ENCODE measurements at places on chromosomes 5 and 9. TPM values are rescaled to one million over a fixed set of nuclear protein-coding genes. Genes with fewer than 3 reads are reported as not detected.
A peak's percentile ranks its signal among the peaks of the same experiment; 100 is the strongest.

- no peak for DNase-seq
Observed at GRCh38 chr9:4137681-4138099, 162.2 kb downstream of the GLIS3 start.

Gene ECM2
- 3.1 TPM for total RNA-seq

Gene MAMDC4
- total RNA-seq, result 9.2 TPM

Gene ZNF622
- 54.4 TPM for total RNA-seq

- no peak for DNase-seq
Observed at GRCh38 chr5:96909003-96909402, 26.9 kb upstream of the LNPEP start.

DNA sequence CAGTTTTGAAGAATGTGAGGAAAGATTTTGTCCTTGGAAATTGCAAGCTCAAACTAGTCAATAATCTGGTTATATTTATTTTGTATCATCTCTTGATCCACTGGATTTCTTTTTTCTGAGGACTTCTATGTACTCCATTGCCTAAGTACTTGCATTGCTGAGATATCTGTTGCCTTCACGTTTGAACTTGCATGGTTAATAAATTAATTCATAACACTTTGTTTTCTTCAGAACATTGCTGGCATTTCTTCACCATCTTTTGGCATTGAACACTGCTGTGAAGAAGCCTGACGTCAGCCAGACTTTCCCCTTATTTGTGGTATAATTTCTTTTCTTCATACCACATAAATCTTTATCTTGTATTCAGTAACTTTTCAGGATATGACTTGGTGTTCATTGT is 246.0 kb upstream of the KIF2A start:
- no peak for DNase-seq

Gene SLC34A3
- total RNA-seq, result 1.4 TPM

Gene TMEM171
- 7.8 TPM for total RNA-seq

Gene GLDC
- 1.5 TPM for total RNA-seq

DNA sequence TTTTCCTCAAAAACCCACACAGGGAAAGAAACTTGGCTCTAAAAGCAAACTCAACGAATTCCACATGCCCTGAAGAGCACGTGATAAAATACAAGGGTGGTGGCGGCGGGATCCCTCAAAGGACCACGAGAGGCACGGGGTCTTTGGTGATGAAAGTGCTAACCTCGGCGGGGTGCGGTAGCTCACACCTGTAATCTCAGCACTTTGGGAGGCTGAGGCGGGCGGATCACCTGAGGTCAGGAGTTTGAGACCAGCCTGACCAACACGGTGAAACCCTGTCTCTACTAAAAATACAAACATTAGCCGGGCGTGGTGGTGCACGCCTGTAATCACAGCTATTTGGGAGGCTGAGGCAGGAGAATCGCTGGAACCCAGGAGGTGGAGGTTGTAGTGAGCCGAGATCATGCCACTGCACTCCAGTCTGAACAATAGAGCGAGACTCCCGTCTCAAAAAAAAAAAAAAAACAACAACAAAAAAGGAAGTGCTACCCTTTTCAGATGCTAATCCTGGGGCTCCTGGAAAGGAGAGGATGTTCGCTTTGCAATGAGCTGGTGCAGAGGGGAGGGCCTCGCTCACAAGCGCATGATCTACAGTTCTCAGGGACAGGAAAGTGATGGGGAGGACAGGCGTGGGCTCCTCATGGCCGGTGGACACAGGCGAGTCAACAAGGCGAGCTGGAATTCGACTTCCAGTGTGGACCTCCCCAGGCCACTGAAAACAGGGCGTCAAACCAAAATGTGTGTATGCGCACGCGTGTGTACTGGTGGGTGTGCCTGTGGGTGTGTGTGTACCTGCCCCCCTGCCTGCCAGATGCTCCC is 54.1 kb downstream of the USP20 start:
- no peak for DNase-seq

Gene ERP44
- total RNA-seq, result 19.5 TPM

Gene IL5
- total RNA-seq, result not detected

DNA sequence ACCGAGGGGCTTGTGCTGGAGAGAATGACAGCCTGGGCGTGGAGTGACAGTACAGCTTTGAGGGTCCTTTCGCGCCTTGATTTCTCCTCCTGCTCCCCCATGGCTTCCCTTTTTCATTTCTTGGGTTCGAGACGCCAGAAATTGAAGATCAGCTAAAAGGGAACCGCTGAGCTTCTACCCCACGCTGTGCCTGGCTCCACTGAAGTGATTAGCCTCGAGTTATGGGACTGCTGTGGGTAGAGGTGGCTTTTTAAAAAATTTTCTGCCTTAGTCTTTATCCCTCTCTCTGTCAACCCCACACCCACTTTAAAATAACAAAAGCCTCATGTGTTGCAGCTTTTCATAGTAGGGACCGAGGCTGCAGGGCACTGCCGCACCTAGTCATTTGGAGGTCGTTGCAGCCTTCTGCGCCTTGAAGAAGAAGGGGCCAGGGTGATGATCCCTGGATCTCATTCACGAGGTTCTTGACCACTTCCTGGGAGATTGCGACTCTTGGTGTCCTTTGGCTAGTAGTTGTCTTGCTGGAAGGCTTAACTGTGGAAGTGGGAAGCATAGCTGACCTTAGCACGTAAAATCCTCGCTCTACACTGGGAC is 603 bp downstream of the PPIP5K2 start:
- DNase-seq, result no peak

GRCh38 chr5:10297646-10298204 is 10.0 kb downstream of the CMBL start:
- peak; percentile 24 for DNase-seq

Gene KCNMB1
- total RNA-seq, result not detected

Gene PLAC8L1
- total RNA-seq, result not detected

DNA sequence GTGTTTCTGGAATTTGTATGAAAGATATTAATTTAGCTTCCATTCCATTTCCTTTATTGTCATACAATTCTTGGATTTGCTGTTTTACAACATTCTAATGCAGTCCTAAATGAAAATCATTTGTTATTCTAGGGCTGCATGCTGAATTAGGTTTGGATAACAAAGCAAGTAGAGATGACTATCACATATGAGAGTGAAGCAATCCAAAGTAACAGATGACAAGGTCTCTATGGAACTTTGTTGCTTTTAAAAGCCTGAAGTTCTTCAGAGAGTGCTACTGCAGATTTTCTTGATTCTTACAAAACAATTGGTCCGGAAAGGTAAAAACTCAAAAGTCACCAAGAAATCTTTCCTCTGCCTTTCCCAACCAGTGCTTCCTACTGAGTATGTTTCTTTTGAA is 56.9 kb upstream of the VCAN start:
- DNase-seq, result no peak

DNA sequence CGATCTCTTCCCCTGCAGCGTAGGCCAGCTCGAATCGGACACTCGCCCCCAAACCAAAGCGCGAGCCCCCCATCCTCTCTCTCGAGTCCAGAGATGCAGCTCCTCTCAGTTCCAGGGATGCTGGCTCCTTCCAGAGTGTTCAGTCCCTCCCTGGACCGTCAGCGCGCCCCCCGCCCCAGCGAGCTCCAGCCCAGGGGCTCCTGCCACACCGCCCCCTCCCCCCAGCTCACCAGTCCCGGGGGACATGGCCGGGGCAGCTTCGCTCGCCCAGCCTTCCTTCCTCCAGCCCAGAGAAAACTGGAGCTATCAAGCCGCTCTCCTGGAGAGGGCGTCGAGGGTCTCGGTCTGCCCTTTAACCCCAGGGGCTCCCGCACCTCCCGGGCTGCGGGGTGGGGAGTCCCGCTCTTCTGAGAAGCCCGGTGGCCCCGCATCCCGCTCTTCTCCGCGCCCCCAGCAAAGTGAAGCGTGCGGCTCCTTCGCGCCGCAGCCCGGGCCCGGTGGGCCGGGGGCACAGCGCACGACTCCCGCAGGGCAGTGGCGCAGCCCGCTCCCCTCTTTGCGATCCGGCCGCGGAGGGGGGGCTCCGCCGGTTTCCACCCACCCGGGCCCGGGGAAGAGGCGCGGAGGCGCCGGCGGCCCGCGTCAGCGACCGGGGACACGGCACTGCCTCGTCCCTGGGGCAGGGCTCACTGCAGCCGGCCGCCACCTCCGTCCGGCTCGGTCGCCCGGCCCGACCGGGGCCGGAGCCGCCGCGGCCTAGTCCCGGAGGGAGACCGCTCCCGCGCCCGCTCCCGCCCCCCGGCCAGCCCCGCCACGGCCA is 587 bp downstream of the MIER3 start:
- no peak for DNase-seq

- DNase-seq, result no peak
Observed at GRCh38 chr9:124503713-124504529, 3.3 kb downstream of the NR5A1 start.

DNA sequence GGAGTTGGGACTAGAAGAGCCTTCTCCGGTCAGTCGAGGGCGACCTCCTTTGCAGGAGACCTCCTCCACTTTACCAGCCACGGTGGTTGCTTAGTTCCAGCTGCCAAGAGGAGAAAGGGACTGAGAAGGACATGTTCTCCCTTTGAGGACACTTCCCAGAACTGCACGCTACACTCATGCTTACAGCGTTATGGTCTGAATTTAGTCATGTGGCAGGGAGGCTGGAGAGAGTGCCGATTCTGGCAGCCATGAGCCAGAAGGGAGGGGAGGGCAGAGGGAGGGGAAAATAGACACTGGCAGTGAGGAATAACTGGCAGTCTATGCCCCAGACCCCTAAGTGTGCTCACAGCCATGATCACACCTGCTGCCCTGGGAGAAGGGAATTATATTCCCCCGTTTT is 47.8 kb downstream of the TSPAN17 start:
- no peak for DNase-seq

DNA sequence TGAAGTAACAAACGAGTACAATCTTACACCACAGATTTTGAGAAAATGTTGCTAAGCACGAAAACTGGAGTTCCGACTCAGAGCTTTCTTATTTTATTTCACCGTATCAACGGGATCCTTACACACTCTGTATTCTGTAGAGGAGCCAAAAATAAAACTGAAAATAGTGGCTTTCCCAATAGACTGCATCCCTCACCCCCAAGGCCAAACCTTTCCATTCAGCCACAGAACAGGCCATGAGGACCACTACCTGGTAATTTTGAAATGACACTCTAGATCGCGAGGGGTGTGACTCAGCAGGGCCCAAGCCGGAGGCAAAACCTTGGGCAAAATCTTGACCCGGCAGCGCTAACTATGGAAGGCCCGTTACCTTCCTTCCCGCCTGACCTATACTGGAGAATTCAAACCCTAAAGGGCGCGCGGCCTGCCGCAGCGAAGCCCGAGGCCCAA is 432 bp downstream of the HSPA9 start:
- DNase-seq, result no peak

DNA sequence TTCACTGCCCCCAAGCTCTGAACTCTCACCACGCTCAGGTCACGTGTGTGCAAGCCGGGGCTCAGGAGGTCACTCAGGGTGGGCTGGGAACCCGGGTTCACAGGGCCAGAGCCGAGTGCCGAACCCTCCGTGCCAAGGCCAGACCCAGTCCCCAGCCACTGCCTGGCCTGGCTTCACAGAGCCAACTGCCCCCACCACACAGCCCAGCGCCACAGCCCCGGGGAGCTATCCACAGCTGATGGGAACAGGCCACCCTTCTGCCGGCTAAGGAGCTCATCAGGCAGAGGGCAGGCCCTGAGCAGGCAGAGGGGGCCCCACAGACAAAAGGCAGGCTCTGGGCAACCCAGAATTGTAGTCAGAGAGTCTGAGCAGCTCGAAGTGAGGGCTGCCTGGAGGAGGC is 117.0 kb downstream of the VAV2 start:
- peak; percentile 23 for DNase-seq

GRCh38 chr9:108599571-108599970 is 256.2 kb downstream of the ACTL7B start:
- DNase-seq, result no peak

DNA sequence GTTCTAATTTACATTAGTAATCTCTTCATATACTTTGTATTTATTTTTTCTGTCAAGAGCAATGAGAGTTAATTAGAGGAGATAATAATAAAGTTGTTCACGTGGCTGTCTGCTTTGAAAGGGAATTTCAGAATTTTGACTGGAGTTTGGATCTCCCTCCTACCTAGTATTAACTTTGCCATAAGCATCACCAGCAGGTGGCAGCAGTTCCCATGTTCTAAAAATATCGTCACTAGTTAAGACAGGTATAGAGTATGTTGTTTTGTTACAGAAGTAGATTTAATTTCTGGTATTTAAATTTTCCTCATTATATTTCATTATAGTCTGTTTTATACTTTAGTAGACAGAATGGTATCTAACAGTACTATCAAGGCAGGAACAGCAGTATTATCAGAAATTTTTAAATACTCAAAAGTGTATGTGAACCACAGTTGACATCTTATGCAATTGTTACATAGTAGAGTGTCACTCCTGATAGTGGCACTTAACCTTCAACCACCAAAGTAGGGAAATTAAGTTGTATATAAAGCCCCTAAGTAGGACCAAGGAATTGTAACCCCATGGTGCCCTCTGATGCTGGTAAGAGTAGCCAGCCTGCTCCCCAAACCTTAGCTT is 20.4 kb downstream of the GNPDA1 start:
- DNase-seq, result peak; percentile 60

DNA sequence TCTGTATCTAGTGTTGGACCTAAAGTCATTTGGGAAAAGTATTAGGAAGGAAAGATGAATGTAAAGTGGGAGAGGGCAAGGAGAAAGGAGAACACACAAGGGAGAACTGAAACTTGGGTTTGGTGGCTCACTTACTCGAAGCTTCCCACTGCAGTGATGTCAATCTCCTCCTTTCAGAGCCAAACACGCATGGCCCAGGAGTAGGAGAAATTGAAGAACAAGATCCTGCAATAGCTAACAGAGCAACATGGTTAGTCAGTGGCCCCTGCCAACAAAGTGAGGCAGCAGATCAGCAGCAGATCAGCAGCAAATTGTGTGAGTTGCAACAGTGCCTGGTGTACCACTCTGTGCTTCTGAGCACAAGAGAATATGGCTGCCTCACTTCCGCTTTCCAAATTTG is 366.4 kb downstream of the PSAT1 start:
- no peak for DNase-seq

DNA sequence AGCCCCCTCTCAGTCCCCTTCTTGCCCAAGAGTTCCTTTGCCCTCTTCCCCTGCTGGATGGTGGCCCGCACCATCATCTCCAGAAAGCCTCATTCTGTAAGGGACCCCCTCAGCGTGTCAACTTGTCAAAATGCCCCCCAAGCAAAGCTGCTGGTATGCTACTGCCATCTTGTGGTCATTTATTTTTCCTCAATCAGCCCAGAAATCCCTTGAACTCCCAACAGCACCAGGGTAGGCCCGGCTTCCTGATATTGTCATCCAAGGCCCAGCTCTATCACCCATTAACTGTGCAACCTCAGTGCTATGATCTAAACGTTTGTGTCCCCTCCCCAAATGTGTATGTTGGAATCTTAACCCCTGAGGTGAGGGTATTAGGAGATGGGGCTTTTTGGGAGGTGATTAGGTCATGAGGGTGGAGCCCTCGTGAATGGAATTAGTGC is 53.2 kb upstream of the FBXW11 start:
- no peak for DNase-seq

DNA sequence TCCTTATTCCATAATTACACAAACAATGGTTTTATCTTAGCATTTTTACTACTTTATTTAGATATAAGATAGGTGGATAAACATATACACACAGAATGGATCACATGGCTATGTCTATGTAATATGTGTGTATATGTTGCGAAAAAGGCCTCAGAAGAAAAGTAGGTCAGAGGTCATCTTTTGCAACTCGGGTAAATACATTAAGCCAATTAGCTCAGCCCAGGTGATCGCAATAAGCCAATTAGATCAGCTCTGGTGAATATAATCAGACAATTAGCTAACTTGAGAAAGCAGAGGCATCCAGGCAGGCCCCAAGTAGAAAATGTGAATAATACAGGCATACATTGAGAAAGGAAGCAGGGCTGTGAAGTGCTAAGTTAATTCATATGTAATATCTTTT is 24.3 kb downstream of the SLCO4C1 start:
- DNase-seq, result no peak
